ENCODE measurements at places on chromosomes 16 and 17. TPM values are rescaled to one million over a fixed set of nuclear protein-coding genes. Genes with fewer than 3 reads are reported as not detected.
A peak's percentile ranks its signal among the peaks of the same experiment; 100 is the strongest.

CDYL2 gene
- 4.8 TPM for total RNA-seq

GUCY2D gene
- not detected for total RNA-seq

HS3ST3A1 gene
- 8.4 TPM for total RNA-seq

NOXO1 gene
- not detected for total RNA-seq

ZP2 gene
- total RNA-seq = not detected

CDRT15 gene
- total RNA-seq = not detected

- no peak for DNase-seq
- no peaks in the 10 kb centered on the region for H3K27me3 ChIP-seq
- H3K4me1 ChIP-seq = peaks cover 17% of the 10 kb centered on the region
- H3K4me3 ChIP-seq = no peak overlapping the region
- no peaks in the 10 kb centered on the region for H3K36me3 ChIP-seq
Measured at GRCh38 chr17:40485851-40486521, 15.4 kb downstream of the TNS4 start.

DNA sequence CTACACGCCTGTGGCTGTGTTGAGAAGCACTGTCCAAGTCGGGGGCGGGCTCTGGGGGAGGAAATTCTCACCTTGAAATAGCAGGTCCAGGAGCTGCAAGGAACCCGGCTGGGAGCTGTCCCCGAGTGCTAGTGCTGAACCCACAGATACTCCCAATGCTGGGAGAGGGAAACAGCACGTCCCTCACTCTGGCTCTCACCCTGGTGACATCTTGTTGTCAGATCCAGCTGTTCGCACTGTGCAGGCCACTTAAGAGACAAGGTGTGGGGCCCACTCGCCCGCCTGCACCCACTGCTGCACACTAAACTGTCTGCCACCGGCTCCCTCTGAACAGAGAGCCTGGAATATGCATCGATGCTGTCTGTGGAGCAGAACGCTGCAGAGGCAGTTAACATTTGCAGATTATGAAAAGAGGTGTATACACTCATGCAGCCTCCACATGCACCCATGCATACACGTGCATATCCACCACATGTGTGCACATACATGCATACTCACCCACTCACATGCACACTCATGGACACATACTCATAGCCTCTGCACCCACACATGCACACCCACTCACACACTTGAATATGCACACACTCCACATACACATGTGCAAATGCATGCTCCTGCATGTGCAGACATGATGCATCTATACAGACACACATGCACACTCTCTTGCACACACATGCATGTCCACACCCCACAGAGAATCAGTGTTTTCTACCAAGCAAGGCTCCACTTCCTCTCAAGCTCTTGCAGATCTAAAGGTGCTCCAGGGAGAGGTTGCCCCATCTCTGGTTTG is 42.0 kb downstream of the MGAT5B start:
- H3K4me3 ChIP-seq = no peak overlapping the region
- H3K36me3 ChIP-seq = no peaks in the 10 kb centered on the region
- no peaks in the 10 kb centered on the region for H3K4me1 ChIP-seq
- peak; percentile 91 for DNase-seq
- H3K27me3 ChIP-seq = no peaks in the 10 kb centered on the region

- no peak overlapping the region for H3K4me3 ChIP-seq
- H3K27me3 ChIP-seq = no peaks in the 10 kb centered on the region
- H3K4me1 ChIP-seq = no peaks in the 10 kb centered on the region
Measured at GRCh38 chr16:12587170-12587569, 216.5 kb downstream of the CPPED1 start.

DNA sequence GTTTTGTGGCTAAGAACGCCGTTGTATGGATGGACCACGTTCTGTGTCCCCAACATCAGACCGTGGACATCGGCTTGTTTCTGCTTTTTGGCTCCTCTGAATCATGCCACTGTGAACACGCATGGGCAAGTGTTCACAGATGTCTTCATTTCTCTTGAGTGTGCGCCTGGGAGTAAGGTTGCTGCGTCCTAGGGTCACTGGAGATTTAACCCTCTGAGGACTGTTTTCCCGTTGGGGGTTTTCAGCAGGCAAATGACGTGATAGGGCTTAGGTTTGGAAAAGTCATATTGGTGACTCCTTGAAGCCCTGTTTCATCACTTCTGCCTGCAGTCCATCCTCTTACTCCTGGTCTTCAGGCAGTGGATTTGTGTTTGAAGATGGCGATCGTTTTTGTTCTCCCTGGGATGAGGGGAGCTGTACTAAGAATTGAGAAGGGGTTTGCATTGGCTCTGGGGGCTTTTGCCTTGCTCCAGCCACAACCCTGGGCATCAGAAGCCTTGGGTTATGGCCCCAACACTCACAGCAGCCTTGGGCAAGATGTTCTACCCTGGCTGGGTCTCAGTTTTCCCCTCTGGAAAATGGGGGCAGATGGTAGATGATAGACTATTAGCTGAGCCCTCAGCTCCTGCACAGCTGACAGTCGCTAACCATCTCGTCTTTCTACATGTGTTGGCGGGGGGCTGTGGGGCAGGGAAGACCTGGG is 67.2 kb upstream of the CIBAR2 start:
- H3K36me3 ChIP-seq = no peaks in the 10 kb centered on the region
- no peaks in the 10 kb centered on the region for H3K27me3 ChIP-seq
- no peak overlapping the region for H3K27ac ChIP-seq
- no peak overlapping the region for H3K4me3 ChIP-seq
- H3K4me1 ChIP-seq = peaks cover 8% of the 10 kb centered on the region

DNA sequence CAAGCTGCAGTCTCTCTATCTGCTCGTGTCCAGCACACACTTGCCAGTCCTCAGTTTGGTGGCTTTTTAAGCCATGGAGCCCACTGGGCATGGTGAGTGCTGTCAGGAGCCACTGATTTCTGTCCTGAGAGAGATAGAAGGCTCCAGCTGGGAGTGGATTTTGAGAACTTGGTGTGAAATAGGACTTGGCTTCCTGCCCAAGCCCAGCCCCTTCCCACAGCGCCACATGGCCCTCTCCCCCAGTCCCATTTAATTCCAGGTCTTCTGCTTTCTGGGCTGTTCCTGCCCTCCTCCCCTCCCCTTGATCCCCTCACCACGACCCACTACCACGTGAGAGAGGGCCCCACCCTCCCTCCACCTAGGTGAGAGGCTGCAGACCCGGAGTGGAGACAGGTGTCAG is 14.4 kb upstream of the ABCC3 start:
- no peaks in the 10 kb centered on the region for H3K27me3 ChIP-seq
- no peaks in the 10 kb centered on the region for H3K36me3 ChIP-seq
- peaks cover 52% of the 10 kb centered on the region for H3K4me1 ChIP-seq
- H3K4me3 ChIP-seq = no peak overlapping the region
- no peak overlapping the region for H3K27ac ChIP-seq

DNA sequence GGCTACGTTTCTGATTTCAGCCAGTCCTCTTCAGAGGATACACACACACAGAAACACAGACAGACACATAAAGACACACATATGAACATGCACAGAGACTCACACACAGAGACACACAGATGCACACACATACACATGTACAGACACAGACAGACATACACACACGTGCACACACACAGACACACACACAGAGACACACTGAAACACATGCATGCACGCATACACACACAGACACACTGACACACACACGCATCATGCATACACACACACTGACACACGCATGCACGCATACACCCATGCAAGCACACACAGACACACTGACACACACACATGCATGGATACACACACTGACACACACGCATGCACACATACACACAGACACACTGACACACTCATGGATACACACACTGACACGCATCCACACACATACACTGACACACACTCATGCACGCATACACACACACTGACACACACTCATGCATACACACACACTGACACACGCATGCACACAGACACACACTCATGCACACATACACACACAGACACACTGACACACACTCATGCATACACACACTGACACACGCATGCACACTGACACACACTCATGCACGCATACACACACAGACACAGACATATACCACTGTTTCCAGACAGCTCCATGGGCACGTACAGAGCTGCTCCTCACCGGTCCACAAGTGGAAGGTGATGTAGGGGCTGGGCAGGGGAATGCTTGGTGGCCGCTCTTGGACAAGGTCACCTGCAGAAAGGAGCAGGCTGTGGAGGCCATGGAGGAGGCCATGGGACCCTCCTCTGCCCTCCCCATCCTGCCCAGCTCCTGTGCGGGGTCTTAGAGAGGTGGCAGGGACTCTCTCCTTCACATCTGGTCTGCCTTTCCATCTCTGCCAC is 30.1 kb upstream of the MFSD6L start:
- H3K27me3 ChIP-seq = no peaks in the 10 kb centered on the region
- no peaks in the 10 kb centered on the region for H3K36me3 ChIP-seq
- no peak for DNase-seq
- no peaks in the 10 kb centered on the region for H3K4me1 ChIP-seq
- no peak overlapping the region for H3K4me3 ChIP-seq

GRCh38 chr16:1460602-1461138 is 14.2 kb downstream of the CLCN7 start:
- no peaks in the 10 kb centered on the region for H3K4me1 ChIP-seq
- no peak overlapping the region for H3K4me3 ChIP-seq
- H3K27ac ChIP-seq = no peak overlapping the region
- H3K36me3 ChIP-seq = no peaks in the 10 kb centered on the region
- no peaks in the 10 kb centered on the region for H3K27me3 ChIP-seq

GRCh38 chr16:80369138-80369958 is 171.4 kb upstream of the DYNLRB2 start:
- peaks cover 37% of the 10 kb centered on the region for H3K4me1 ChIP-seq
- peak; percentile 84 for DNase-seq
- H3K27ac ChIP-seq = no peak overlapping the region
- H3K4me3 ChIP-seq = no peak overlapping the region
- H3K27me3 ChIP-seq = no peaks in the 10 kb centered on the region
- peaks cover 3% of the 10 kb centered on the region for H3K36me3 ChIP-seq

DNA sequence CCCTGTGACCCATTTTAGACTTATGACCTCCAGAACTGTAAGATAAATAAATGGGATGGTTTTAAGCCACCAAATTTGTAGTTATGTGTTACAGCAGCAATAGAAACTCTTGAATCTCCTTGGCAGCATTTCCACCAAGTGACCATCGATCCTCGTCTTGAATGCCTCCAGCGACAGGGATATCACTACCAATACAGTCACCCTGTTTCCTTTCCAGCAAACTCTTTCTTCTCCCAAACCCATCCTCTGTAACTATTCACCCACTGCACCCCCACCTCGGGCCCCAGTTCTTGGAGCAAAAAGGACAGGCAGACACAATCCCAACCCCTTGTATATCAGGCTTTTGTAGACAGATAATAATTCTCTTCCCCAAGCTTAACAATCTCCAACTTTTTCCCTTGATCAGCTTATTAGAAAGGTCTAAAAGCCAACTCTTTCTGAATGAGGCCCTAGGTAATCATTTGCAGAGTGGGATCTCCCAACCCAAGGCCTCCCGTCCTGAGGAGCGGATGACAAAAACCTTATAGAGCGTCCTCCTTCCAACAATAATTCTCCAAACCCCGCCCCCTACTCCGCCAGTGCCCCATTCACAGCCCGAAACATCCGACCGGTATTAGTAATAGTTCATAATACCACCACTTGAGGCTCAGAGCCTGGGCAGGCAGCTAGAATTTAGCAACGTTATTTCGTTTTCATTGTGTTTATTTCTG is 14.7 kb upstream of the PLLP start:
- H3K4me3 ChIP-seq = peak overlapping the region; percentile 67
- peaks cover 7% of the 10 kb centered on the region for H3K27me3 ChIP-seq
- H3K36me3 ChIP-seq = no peaks in the 10 kb centered on the region

- H3K4me3 ChIP-seq = no peak overlapping the region
- peaks cover 9% of the 10 kb centered on the region for H3K4me1 ChIP-seq
- no peak for DNase-seq
Measured at GRCh38 chr17:81866440-81867169, 4.5 kb downstream of the ARHGDIA start.

DNA sequence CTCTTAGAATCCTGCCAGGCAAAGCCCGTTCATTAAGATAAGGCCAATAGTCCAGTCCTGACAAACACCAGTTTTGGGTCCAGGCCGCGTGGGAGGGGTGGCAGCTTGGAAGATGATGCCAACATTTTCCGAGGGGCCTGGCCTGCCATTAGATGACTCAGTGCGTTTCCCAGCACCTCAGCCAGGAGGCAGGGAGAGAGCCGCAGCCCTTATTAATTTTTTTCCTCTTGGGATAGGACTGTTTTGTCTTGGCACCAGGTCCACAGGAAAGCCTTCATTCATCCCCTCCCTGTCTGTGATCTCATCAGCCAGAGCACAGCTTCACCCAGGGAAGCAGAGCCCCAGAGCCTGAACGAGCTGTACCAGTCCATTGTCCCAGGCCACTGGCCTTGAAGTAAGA is 4.7 kb upstream of the NDEL1 start:
- H3K4me3 ChIP-seq = no peak overlapping the region
- no peaks in the 10 kb centered on the region for H3K36me3 ChIP-seq
- H3K27me3 ChIP-seq = no peaks in the 10 kb centered on the region
- H3K4me1 ChIP-seq = no peaks in the 10 kb centered on the region
- H3K27ac ChIP-seq = no peak overlapping the region
